Stimulated activated CD4-positive, alpha-beta T cell treated with anti-CD3 and anti-CD28 coated beads, Interleukin-1b, Interleukin-23, amount 100 ng/mL, for 48 hours (primary cell): ENCODE measurements at places on chromosomes 2 and 18.

GRCh38 chr2:210626849-210627248, 70.5 kb downstream of the CPS1 start:
- DNase-seq, result no peak

DNA sequence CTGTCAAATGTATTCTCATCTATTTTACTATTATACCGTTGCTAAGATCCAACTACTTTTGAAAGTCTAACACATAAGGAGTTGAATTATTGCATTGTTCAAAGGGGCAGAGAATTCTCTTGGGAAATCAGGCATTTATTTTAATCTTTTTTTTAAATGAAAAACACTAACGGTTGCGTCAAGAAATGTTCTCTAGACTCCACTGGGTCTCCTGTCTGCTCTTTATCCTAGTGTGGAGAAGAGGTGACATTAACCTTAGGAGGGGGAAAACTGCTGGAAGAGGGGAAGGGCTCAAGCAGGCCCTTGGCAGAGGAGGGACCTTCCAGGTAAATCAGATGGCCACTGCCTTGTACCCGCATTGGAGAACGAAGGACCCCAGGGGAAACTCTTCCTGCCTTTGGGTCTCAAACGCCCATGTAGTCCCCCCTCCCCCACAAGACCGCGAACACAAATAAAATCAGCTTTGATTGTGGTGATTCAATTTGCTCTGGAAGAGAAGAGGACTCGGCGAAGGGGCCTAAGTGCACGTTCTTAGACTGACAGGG, 1.1 kb upstream of the APCDD1 start:
- DNase-seq, result no peak

DNA sequence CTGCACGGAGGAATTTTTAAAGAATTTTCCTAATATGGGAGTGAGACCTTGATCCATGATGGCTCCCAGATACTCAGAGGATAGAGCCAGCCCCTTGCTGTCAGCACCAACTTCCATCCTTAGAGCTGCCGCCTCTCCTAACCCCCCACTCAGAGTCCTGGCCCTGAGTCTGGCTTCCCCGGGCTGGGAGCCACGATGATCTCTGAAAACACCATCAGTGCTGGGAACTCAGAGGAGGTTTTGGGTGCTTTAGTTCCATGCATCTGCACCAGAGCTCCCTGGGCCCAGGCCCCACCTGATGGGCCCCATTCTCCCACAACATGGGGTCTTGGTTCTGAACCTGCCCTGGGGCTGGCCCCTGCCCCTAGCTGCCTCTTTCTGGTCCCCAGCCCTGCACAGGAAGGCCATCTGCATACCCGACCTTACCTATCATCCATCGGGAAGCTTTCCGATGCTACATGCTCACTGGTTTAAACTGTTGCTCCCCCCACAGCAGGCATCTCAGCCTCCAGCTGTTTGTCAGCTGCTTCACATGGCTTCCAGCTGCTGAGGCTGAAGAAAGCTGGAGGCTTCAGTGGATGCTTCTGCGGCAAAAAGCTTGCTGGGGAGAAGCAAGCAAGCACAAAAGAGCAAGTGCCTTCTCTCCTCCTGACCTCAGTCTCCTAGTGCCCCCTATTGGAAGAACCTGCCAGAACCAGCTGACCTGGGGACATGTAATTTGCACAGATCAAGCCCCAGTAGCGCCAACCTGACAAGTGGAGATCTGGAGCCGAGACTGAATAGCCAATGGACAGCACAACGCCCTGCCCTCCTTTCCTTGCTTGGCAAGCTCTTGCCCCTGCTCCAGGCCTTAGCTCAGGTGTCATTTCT, 24.2 kb upstream of the RHOB start:
- peak; percentile 19 for DNase-seq

- DNase-seq, result no peak
Measured at GRCh38 chr2:125167820-125168219, 1142.7 kb downstream of the CNTNAP5 start.

GRCh38 chr2:127592761-127593227, 53.2 kb upstream of the GPR17 start:
- DNase-seq, result no peak

GRCh38 chr18:35510076-35510651, 12.4 kb upstream of the INO80C start:
- DNase-seq, result no peak

- no peak for DNase-seq
Measured at GRCh38 chr2:1461507-1462390, 48.5 kb downstream of the TPO start.

- DNase-seq, result no peak
Measured at GRCh38 chr2:204491528-204491927, 53.7 kb upstream of the PARD3B start.

DNA sequence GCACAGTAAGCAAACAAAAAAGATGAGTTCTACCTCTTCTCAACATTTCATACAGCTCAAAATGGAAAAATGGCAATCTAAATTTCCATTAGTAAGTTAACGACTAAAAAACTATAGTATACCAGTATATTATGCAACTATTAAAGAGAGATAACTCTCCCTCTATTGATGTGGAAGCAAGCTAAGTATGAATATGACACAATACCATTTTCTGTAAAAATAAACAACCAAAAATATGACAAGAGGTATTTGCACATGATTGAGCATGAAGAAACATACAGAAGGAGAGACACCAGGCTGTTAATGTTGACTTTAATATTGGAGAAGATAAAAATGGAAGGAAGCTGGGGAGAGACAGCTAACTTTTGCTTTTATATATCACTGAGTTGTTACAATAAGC, 103.5 kb upstream of the ARL5A start:
- DNase-seq, result no peak

DNA sequence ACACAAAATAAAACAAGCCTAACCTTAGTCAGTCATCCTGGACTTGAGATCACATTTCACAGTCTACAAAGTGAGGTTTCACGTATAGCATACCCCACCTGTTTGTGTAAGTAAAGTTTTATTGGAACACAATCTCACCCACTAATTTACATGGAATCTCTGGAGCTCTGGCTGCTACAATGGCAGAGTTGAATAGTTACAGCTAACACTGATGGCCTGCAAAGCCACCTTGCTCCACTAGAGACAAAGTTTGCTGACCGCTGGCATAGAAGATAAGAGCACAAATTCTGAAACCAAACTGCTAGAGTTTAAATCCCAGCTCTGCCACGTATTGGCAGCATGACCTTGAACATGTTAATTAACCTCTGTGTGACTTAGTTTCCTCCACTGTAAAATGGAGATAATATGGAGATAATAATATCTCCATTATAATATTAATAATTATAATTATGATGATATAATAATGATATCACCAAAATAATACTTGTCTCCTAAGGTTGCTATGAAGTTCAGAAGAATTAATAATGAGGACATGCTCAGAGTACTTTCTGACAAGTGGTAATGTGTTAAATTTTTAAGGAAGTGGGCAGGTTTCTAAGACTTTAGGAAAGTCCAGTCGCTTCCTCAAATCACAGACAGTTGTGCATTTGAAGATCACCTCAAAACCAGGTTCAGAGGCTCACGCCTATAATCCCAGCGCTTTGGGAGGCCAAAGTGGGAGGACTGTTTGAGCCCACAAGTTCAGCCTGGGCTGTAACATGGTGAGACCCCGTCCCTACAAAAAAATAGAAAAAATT, 204.6 kb downstream of the SH3RF3 start:
- DNase-seq, result no peak

- DNase-seq, result no peak
Measured at GRCh38 chr2:64915510-64915900, 73.7 kb upstream of the SLC1A4 start.

- no peak for DNase-seq
Measured at GRCh38 chr2:99821572-99821971, 320.8 kb downstream of the AFF3 start.

GRCh38 chr2:101972621-101973434, 18.9 kb upstream of the IL1R2 start:
- DNase-seq, result no peak

GRCh38 chr18:48621240-48621639, 82.4 kb downstream of the CTIF start:
- no peak for DNase-seq

DNA sequence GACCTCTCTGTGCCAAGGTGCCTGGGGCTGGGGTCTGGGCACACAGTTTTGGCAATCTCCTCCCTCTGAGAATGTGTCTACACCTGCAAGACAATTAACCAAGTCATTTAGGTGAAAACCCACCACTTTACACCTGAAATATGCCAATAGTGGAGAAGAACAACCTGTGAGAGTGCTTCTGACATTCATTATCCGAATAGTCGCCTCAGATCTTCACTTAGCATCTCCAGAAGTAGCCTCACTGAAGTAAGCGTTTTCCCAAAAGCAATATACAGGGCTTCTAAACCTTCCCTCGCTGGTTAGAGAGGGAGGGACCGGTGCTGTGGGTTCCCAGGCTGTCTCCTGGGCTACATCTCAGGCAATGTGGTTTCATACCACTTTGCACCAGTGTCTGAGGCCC, 173.5 kb downstream of the DDX1 start:
- DNase-seq, result no peak

DNA sequence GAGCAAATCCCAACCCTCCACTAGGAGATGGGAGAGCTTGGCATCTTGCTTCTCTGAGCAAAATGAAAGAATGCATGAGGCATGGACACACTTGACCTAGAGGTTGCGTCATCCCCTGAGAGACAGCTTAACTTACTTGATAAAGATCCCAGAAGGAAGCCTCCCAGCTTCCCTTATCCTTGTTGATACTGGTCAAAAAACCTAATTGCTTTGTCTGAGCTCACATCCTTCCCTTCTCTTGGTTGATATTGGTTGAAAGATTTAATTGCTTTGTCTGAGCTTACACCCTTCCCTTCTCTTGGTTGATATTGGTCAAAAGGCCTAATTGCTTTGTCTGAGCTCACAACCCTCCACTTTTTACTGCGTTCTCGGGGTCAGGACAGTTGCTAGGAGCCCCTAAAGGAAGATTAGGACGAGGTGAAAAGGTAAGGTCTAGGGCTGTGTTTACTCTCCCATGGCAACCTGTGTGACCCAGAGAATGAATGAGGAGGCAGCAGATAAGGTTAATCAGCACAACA, 12.2 kb upstream of the BOD1L2 start:
- DNase-seq, result no peak

DNA sequence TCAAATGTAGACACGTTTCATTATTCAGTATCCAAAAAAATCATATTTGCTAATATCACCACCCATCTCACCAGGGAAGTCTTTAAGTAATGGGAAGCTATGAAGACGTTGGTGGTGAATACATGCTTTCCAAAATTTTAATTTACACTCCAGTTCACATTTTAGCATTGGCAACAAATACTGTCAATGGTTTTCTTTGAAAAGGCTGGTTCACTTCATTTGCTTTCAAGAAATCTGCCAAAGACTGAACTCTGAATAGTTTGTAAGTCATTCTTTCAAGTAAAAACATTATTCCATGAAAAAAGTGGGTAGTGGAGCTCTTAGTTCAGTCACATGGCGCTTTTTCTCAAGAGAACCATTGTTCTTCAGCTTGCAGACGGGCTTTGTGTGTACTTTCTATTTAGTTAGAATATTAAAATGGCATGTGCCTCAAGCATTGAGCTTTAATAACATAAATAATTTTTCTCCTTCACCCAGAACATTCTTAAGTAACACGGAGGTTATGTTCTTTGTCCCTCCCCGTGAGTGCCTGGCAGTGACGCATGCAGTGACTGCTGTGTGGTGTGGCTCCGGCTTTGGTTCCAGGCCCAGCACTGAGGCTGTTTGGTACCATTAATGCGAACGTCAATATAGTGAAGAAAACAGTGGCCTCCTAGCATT, 300.0 kb upstream of the HDAC4 start:
- no peak for DNase-seq

DNA sequence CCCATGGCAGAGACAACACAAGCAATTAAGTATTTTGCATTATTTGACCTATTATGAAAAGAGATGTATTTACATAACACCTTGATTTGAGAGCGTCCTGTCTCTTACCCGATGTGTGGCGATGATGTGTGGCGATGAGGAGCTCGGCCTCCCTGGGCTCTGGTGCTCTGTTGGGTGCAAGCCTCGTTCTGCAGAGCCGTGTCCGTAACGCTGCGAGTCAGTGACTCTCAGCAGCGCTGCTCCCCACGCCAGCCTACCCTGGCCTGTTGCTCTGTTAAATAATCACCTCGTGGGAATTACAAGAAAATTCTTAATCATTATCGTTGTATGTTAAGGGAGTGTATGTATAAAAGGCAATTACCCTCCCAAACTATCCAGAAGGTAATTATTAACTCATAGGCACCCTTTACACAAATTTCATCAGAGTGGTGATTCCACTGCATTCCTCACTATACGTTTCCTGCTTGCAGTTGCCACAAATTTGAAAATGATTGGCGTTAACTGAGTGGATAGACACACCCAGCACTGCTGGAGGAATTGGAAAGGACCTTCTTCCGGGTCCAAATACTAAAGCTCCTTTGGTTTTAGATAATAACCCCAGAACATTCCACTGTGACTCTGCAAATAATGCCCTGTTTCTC, 52.0 kb upstream of the NFATC1 start:
- no peak for DNase-seq

- DNase-seq, result no peak
Measured at GRCh38 chr2:38039121-38039910, 36.6 kb downstream of the CYP1B1 start.

- DNase-seq, result no peak
Measured at GRCh38 chr2:208183526-208183925, 6.3 kb downstream of the C2orf80 start.

- DNase-seq, result no peak
Measured at GRCh38 chr2:64722291-64723044, 68.8 kb upstream of the SERTAD2 start.

DNA sequence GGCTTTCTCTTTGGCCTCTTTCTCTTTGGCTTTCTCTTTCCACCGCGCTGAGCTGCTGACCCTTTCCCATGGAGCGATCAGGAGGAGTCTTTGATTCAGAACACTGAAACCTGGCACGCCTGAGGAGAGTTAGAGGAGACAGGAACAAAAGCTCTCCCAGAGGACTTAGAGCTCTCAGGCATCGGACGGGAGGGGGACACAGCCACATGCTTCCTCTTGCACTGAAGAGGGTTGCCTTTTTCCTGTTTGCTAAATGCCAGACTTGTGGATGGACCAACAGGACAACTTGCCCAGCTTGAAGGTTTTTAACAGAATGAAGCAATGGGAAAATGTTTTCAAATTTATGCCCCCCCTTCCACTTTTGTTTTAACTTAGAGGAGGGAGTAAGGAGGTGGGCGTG, 3.6 kb upstream of the PTPN18 start:
- DNase-seq, result no peak

DNA sequence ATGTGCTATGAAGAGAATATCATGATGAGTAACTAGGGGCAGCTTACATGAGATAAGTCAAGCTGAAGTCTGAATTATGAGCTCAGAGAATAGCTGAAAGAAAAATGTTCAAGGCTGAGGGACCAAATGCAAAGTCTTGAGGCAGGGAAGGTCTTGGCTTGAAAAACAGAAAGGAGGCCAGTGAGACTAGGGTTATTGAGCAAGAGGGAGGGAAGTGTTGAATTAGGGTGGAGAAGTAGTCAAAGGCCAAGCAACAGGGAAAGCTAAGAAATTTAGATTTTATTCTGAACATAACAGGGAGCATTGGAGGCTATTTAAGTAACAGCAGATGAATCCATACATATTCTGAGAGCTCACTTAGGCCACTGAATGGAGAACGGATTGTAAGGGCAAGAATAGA, 11.4 kb upstream of the ALMS1 start:
- no peak for DNase-seq

- DNase-seq, result no peak
Measured at GRCh38 chr2:39202639-39203369, 41.0 kb downstream of the CDKL4 start.

- no peak for DNase-seq
Measured at GRCh38 chr18:48161911-48162698, 231.6 kb upstream of the SMAD2 start.
